CD4-positive, alpha-beta T cell treated with Interleukin-21 for 1 hour (primary cell): ENCODE measurements at places on chromosomes 12 and 14.

DNA sequence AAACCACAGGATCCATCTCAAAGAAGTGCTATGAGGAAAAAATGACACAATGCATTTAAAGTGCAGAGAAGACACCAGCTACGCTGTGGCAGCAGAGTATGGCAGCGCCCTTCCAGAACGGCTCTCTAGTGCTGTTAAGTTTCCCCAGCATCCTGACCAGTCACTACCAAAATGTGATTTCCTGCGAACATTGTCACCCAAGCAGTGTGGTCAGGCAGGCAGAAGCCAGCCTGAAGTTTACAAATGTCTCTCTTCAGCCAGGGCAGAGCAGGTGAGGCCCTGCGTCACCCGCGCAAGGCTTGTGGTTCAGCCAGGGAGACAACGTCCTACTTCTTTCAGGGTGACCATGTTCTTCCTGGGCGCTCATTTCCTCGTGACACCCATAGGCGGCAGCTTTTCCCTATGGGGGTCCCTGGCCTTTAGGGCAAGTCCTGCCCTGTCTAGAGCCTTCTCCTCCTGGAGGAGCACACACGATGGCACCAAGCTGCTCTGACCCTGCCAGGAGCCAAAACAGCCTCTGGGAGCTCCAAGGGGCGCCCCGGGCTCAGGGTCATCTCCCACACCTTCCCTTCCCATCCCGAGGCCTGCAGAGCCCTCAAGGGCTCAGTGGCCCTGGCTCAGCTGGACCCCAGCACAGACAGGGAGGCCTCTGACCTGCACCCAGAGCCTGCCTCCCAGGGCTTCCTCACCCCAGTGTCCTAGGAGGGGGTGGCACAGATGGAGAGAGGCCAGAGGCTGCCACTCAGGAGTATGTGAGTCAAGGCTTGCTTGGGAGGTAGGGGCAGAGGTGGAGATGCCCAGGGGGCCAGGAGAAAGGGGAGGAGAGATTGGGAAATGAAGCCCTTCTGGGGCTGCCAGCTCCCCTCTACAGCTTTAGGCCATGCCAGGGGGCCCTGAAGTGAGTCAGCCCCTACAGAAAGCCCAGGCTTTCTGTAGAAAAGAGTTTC lies 41.9 kb downstream of the PSMA6 start:
- peak; percentile 46 for DNase-seq

DNA sequence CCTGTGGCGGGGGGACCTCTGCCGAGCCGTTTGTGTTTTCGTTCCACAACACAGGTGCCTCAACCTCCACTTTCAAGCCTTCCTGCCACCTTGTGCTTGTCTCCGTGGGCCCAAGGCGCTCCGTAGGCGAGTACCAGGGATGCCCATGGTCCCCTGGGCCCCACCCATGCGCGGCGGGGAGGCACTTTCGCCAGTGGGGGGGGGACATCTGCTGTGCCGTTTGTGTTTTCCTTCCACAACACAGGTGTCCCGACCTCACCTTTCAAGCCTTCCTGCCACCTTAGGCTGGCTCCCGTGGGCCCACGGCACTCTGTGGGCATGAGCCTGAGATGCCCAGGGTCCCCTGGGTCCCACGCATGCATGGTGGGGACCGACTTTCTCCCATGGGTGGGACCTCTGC lies 335.9 kb downstream of the ALG10 start:
- DNase-seq: no peak

DNA sequence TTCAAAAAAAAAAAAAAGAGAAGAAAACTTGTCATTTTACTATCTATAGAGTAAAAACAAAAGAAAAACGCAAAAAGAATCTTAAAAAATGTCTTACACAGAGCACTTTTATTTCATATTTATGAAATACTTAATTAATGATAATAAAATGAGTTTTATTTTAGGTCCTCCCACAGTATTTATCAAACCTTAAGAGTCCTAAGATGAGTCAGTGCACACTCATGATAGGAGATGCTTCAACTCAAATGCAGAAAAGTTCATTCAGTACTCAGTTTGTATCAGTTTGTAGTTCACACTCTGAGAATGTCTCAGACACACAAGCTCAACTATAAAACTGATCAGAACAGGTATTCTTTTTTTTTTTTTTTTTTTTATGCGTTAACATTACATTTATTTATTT lies 41.7 kb downstream of the TRIM9 start:
- DNase-seq: no peak

- no peak for DNase-seq
Observed at GRCh38 chr12:123516216-123516780, 17.2 kb downstream of the RILPL1 start.

DNA sequence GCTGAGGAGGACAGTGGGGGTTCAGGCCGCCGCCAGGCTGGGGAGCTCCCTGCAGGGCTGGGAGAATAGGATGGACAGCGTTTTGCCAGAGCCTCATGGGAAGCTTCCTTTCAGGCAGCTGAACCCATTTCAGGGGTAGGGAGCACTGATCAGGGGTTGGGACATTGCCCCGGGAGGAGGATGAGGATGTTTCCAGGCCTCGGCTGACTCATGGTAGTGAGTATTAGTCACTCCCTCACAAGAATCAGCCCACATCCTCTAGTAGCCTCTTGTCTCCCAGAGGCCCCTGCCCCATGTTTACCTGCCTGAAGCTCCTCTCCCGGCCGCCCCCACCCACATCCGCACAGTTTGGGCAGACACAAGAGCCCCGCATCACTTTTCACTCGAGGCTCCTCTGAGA lies 89.8 kb downstream of the ZFP36L1 start:
- no peak for DNase-seq

GRCh38 chr12:47422611-47423010 lies 283.2 kb downstream of the RPAP3 start:
- no peak for DNase-seq

DNA sequence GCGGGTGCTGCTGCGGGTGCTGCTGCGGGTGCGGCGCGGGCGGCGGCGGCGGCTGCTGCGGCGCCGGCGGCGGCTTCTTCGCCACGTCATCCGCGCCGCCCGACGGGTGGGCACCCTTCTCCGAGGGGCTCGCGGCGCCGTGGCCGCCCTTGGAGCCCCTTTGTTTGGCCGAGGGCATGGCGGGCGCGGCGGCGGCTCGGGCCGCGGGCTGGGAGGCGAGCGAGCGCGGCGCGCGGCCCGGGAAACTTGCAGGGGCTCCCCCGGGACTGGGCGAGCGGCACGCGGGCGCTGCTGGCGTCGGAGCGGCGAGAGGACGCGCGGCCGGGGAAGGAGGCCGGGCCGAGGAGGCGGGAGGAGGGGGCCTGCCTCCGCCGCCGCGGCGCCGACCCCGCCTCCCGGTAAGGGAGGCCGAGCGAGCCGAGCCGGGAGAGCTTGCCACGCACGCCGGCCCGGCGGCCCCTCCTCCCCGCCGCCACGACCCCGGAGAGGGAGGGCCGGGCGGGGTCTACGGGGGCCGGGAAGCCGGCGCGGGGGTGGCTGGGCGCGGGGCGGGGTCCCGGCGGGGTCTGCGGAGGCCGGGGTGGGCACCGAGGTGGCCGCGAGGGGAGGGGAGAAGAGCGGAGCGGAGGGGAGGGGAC lies at the start of gene CKAP4:
TSS of gene CKAP4 (minus strand) at position 347 of the 638 bp plus-strand sequence. CDS start at position 178, 169 bp downstream.
- peak; percentile 63 for DNase-seq

GRCh38 chr14:98006008-98006407 lies 1208.8 kb downstream of the VRK1 start:
- no peak for DNase-seq
